GM12864 (cell line): ENCODE measurements at places on chromosomes 3 and 15.

- no peak for DNase-seq
Measured at GRCh38 chr3:125957674-125958510, 11.1 kb upstream of the ROPN1B start.

DNA sequence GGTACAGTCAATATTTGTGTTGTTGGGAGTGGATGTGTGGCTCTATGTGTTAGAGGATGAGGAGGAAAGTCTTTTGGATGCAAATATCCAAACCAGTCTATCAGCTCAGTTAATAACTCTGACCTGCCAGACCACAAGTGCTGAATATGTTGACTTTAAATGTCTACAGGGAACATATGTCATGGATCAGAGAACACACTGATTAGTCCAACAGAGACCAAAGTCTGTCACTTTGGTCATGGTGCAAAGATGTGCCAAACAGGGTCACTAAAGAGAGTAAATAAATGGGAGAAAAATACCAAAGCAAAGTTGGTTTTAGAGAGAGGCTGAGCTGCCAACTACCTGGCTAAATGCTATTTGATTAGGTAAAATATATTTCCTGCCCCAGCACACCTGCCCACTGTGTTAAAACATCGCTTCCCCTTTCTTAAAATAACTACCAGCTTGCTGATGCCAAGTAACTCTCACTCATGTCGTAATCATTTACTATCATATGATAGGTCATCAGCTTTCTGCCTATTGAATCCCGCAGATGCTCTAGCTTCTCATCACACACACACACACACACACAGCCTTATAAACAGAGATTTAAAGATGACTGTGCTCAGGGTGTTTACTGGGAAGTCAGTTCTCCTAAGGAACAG lies 173.3 kb downstream of the PDZRN3 start:
- DNase-seq, result peak; percentile 30

GRCh38 chr3:144586382-144586781 lies 614.8 kb downstream of the DIPK2A start:
- no peak for DNase-seq

- DNase-seq, result no peak
Measured at GRCh38 chr3:20576228-20576627, 390.2 kb upstream of the SGO1 start.

- DNase-seq, result no peak
Measured at GRCh38 chr3:130424837-130425236, 79.4 kb downstream of the COL6A5 start.
